Ecto neural progenitor cell (in vitro differentiated cells): ENCODE measurements at places on chromosomes 13 and 19.

GRCh38 chr19:48798937-48799336, 11.9 kb downstream of the BCAT2 start:
- peak; percentile 66 for DNase-seq

DNA sequence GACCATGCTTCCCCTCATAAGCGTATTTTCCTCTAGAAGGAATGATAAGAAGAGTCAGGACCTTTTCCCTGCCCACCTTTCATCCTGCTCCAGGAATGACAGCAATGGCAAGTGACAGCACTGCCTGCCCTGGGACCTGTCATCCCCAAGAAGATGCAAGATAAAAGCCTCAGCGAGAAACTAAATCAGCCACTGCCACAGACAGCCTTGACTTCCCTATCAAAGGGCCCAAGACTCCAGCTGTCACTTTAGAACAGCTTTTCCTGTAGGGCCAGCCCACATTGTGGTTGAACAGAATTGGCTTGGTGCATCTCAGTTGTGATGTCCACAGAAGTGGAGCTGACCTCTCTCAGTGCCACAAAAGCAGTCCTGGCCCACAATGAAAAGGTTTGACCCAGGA, 1.1 kb downstream of the RAB8A start:
- DNase-seq = no peak

DNA sequence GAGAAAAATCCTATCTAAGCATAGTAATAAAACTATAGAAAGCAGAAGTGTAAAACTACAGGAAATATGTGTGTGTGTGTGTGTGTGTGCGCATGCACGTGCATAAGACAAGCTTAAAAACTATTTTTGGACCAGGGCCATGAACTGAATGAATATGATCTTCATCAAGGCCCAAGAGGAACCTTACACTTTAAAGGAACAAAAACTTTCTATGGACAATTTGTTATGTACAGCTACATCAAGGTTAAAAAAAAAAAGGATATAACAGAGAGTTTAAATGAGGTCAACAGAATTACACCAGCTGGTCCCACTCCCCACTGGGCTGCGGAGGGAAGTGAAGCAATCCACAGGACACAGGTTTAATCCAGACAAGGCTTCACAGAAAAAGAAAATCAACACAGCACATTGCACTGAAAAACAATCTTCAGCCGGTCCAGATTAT, 151.1 kb downstream of the LHFPL6 start:
- no peak for DNase-seq

DNA sequence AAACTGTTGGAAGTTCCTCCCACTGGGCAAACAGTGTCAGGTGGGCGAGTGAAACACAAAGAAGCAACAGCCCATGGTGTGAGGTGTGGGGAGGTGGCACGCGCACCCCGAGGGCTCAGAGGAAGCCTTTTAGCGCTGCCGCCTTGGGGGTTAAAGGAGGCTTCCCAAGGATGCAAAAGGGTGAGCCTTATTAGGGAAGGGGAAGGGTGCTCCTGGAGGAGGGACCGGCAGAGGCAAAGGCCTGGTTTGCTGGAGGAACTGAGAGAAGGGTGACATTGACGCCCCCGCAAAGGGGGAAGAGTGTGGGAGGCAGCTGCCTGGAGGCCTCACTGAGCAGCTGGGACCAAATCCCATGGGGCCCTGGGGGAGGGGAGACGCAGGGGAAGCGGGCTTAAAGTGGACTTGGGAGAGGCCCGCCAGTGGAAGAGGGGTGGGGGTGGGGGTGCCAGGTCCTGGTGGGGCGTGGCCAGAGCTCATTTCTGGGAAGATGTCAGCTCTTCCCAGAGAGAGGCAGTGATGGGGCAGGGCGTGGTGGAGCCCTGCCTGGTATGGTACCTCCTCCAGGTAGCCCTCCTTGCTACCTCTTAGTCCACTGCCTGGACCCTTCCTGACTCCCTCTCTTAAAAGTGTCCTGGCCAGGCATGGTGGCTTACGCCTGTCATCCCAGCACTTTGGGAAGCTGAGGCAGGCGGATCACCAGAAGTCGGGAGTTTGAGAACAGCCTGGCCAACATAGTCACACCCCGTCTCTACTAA, 12.0 kb upstream of the FCHO1 start:
- no peak for DNase-seq

GRCh38 chr13:29457299-29457698, 138.2 kb downstream of the SLC7A1 start:
- DNase-seq = no peak

DNA sequence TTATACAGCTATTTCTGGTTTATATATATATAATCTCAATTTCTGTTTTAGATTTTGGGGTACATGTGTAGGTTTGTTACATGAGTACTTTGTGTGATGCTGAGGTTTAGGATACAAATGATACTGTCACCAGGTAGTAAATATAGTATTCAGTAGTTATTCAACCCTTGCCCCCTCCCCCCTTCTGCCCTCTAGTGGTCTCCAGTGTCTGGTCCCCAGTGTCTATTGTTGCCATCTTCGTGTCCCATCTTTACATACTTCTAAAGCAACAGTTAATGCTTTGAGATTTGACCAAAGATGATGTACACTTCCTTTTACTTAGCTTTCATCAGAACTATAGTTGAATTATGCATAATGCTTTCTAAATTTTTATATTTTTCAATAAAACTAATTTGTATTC, 1623.4 kb upstream of the PRR20A start:
- no peak for DNase-seq

DNA sequence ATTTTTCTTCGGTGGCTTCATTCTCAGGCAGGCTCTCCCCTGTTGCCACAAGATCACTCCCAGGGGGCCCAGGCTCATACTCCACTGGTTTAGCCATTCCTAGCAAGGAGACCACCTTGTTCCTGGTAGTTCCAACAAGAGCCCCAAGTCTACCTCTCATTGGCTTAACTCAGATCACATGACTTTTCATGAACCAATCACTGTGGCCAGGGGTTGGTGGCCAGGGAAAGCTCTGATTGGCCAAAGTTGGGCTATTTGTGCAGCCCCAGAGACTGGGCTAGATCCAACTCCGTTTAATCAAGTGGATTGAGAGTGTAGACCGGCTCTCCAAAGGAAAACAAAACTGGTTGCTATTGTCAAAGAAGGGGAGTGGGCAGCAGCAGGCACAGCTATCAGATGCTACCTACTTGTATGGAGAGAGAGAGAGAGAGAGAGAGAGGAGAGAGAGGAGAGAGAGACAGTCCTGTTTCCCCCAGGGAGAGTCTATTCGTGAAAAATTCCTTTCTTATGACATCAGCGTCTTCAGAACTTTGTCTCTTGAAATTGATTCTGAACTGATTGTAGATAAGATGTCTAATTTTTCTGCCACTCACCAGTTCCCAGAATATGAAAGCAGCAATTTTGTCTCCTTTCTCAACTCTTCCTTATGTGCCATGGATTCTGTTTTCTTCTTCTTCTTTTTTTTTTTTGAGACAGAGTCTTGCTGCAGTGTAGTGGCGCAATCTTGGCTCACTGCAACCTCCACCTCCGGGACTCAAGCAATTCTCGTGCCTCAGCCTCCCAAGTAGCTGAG, 5.9 kb downstream of the CEACAM19 start:
- no peak for DNase-seq

GRCh38 chr13:110106726-110107125, 200.2 kb downstream of the COL4A1 start:
- DNase-seq = no peak
